Subcutaneous adipose tissue (tissue), 4 donors: ENCODE measurements at places on chromosomes 13 and 19. TPM values are rescaled to one million over a fixed set of nuclear protein-coding genes. Genes with fewer than 3 reads are reported as not detected.

Gene ITM2B
- 705 TPM for total RNA-seq

Gene CYP4F8
- not detected for total RNA-seq

Gene APOC4
- not detected for total RNA-seq

Gene LPAR2
- total RNA-seq: 1.7 TPM

Gene ZNF808
- total RNA-seq: 27.7 TPM

Gene RYR1
- 8.8 TPM for total RNA-seq

Gene GRWD1
- 14.4 TPM for total RNA-seq
